ENCODE measurements at places on chromosomes 12 and 14. TPM values are rescaled to one million over a fixed set of nuclear protein-coding genes. Genes with fewer than 3 reads are reported as not detected.

- no peak for DNase-seq
Observed at GRCh38 chr12:120982659-120983058, 4.3 kb downstream of the HNF1A start.

- no peak for DNase-seq
Observed at GRCh38 chr12:90090929-90091651, 382.5 kb upstream of the ATP2B1 start.

GRCh38 chr12:78666584-78666983, 198.0 kb upstream of the SYT1 start:
- DNase-seq: no peak

DNA sequence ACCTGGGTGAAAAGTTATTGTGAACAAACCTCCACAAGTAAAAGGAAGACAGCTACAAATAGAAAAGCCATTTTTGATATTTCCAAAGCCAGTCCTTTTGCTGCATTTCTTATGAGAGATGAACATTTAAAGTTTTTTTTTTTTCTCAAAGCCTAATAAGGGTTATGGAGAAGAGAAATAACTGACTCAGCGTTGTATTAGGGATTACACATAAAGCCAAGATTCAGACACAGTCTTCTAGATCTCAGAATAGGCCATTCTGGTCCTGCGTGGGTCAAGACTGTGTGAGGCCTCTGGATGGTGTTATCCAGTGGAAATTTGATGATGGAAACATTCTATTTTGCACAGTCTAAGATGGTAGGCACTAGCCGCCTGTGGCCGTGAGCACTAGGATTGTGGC, 459.8 kb downstream of the EGLN3 start:
- no peak for DNase-seq

DNA sequence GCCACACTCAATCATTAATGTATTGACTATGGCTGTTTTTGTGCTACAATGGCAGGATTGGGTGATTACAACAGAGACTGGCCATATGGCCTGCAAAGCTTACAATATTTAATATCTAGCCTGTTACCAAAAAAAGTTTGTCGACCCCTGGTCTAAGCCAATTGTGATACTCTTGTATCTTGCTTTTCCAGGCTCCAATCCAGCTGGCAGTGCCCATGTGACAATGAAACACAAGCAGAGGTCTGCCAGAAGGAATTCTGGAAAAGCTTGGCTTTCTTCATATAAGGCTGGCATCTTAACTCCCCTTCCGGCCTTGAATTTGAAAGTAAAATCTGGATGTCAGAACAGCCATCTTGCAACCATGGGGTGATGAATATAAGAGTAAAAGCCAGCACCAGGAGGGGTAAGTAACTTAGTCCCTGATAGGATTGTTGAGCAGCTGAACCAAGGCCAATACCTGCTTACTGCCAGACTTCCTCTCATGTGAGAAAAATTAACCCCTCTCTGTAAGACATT, 458.7 kb downstream of the TMTC2 start:
- no peak for DNase-seq

- DNase-seq: no peak
Observed at GRCh38 chr14:54815515-54815914, 87.1 kb downstream of the GCH1 start.

- DNase-seq: peak; percentile 76
Observed at GRCh38 chr14:53956427-53957201, at the start of gene BMP4. Gene BMP4, minus strand, starts transcription at chr14:53956825. Its CDS starts 4,603 bp downstream, at chr14:53952222.

- DNase-seq: peak; percentile 51
Observed at GRCh38 chr12:117365049-117365616, 3.7 kb upstream of the NOS1 start.

GRCh38 chr14:57961786-57962060, 95.8 kb upstream of the SLC35F4 start:
- DNase-seq: no peak

DNA sequence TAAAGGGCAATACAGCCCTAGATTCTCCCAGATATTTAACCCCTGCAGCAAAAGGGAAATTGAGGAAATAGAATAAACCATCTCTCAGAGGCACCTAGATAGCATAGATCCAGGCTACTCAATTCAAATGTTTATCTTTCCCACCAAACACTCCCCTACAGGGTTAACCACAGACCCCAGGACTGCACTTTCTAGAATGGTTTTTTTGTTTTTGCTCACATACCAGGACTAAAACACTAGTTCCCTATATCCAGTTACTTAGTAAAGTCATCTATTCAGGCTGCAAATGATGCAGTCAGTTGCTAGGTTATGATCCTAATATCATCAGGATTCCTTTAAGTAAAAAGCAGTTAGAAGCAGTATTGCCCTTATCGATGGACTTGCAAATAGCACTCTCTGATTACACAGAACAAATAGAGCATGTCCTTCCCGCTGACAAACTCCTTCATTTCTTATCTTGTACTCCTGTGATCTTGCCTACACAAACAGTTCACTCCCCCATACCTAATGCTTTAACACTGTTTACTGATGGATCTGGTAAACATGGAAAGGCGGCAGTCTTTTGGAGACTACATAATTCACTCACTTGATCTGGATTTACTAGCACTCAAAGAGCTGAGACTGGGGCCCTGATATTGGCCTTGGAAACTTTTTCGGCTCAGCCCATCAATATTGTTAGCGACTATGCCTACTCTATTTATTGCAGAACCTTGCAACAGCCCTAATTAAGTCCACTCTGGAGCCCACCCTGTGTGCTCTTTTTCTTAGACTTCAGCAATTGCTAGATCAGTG, 257.2 kb upstream of the DIO2 start:
- DNase-seq: no peak

DNA sequence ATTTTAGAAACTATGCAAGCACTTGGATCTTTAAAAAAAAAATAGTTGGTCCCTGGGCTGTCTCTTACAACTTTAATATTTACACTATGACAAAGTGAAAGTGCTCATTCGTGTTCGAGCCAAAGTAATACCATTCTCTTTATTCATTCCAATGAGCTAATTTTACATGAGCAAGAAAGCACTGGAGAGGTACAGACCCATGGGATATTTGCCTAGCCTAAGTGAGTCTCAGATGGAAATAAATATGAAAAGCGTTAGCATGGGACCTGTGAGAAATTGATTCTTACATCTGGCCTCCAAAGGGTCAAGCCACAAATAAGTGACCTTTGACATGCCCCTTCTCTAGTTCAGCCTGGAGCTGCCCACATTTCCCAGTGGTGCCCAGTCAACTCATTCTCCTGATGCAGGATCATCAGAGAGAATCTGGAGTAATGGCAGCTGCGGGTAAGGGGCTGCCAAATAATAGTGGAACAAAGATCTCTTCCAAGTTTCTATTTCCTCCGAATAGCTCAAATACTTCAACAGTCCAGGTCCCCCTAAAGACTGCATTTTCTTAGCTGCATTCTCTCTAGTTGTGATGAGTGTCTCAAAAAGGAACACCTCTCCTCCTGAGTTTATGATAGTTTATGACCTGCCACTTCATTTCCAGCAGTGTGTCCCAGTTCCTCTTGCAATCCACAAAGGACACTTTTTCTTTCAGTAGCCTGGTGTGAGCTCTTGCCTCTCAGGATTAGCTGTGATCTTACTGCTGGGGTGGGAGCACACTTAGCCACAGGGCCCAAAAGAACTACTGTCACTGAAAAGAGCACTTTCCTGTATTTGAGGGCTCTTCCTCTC, 208.2 kb downstream of the DAD1 start:
- DNase-seq: no peak

DNA sequence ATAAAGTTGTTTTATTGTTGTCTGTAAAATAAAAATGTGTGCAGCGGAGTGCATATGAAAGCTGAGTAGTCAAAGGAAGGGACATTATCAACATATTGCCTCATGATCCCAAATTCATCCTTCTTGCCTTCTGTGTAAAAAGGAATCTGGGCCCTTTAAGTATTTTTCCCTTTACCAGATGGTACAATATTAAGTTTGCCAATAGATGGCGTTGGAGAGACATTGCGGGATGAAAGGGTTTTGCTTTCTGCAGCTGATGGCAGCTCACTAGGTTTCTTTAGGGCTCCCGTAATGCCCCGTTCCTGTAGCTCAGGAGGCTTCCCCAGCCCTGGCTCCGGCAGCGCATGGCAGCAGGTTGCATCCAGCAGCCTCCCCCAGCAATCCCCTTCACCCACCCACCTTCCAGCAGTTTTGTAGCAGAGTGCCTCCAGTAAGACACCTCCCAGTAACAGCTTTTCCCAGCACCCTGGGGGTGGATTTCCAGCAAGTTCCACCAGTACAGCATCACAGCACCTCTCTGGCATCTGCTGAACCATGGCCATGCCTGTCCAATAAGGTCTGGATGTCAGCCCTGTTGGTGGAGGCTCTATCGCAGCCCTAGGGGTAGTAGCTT, 354.4 kb downstream of the MED13L start:
- DNase-seq: no peak

DNA sequence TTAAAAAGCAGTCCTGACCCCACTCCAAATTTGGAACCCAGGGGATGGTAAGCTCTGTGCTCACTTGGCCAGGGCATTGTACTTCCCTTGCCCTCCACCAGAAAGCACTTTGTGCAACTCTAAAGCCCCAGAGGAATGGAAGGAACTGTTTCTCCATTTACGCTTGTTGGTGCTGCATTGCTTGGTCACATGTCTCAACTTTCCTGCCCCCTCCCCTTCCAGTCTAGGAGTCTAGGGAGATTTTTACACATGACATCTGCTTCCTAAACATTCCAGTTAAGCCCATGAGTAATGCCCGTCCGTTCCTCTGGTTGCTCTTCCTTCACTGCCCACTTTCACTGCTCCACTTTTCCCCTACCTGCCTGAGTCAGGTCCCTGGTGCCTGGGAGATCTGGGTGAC, 92.6 kb upstream of the MAP1LC3B2 start:
- peak; percentile 16 for DNase-seq

- peak; percentile 67 for DNase-seq
Observed at GRCh38 chr12:52144512-52145227, 47.1 kb downstream of the KRT80 start.

DNA sequence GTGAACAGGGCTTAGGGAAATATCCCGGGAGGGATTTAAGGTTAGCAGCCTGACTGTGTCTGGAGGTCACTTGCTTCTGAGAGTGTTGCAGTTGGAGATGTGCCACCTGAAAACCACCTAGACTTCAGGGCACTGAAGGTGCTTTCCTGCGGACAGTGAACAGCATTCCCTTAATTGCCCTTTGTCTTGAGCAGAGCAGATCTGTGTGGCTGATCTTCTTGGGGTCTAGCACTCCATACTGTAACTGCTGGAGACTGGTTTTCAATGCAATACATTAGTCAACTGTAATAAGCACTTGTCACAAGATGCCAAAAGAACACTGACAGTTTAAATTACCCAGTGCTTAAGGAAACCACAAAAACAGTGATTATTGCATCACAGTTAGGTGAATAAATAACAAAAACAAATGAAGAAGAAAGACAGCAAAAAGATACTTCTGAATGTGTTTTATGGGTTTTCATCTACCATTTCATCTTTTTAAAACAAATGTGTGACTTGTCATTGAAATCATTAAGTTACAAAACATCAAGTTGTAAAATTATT, 111.8 kb downstream of the PRIMA1 start:
- no peak for DNase-seq

GRCh38 chr14:89675590-89675989, 258.6 kb upstream of the FOXN3 start:
- DNase-seq: no peak

- DNase-seq: no peak
Observed at GRCh38 chr14:65491274-65491673, 78.7 kb downstream of the FUT8 start.

- no peak for DNase-seq
Observed at GRCh38 chr12:68853396-68854077, 45.6 kb downstream of the MDM2 start.

DNA sequence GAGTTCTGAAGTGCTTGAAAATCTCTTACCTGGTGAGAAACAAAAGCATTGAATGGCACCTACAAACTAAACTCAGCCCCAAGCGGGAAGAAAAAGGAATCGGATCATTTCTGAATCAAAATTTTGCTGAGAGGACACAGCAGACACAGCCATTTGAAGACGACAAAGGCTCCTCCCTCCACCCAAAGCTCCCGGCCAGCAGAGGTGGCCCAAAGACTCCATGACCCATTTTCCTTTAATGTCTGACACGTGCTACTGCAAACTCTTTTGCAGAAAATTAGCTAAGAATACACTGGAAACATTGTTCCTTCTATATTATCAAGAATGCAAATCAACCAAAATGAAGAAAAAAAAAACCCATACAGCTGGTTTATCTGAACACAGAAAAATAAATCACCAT, 85.9 kb upstream of the FOXN3 start:
- DNase-seq: no peak

GRCh38 chr14:64724578-64724930, 20.3 kb downstream of the PLEKHG3 start:
- DNase-seq: peak; percentile 51

- no peak for DNase-seq
Observed at GRCh38 chr12:49030714-49031572, 12.4 kb upstream of the PRKAG1 start.

DBX2 gene
- not detected for polyA plus RNA-seq

HAL gene
- polyA plus RNA-seq: 0.24 TPM

RIPK3 gene
- 18.4 TPM for polyA plus RNA-seq

KRT72 gene
- polyA plus RNA-seq: 1.4 TPM

ARHGAP9 gene
- polyA plus RNA-seq: 251 TPM

CAMKK2 gene
- 34.3 TPM for polyA plus RNA-seq

GUCY2C gene
- polyA plus RNA-seq: 0.35 TPM

RFLNA gene
- polyA plus RNA-seq: 0.29 TPM

PIK3C2G gene
- polyA plus RNA-seq: not detected

STAC3 gene
- 10.1 TPM for polyA plus RNA-seq

TIGAR gene
- polyA plus RNA-seq: 5.1 TPM
